NCI-H345 (cell line): ENCODE measurements at places on chromosomes 2 and 18.

- no peak for DNase-seq
Observed at GRCh38 chr2:195320413-195320973, 336.5 kb upstream of the SLC39A10 start.

GRCh38 chr2:236061497-236061896 is 106.7 kb downstream of the GBX2 start:
- no peak for DNase-seq

DNA sequence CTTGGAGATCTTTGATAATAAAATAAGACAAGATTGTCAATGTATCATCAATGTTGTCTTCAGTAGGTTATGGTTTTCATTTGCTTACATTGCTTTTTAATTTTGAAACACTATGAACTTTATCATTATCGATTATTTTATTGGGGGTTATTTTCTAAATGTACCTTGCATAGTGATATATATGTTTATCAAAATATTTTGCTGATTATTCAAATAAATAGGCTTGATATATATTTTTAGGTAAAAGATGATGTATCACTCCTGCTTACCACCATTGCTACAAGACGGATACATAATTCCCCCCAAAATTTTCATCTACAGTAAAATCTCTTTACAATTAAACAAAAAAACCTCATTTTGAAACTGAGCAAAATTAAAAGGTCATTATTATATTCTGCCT is 293.8 kb downstream of the SUCLG1 start:
- DNase-seq: no peak

GRCh38 chr2:86052265-86052664 is 53.4 kb downstream of the POLR1A start:
- no peak for DNase-seq

- DNase-seq: no peak
Observed at GRCh38 chr2:84388133-84388532, 70.9 kb downstream of the SUCLG1 start.

DNA sequence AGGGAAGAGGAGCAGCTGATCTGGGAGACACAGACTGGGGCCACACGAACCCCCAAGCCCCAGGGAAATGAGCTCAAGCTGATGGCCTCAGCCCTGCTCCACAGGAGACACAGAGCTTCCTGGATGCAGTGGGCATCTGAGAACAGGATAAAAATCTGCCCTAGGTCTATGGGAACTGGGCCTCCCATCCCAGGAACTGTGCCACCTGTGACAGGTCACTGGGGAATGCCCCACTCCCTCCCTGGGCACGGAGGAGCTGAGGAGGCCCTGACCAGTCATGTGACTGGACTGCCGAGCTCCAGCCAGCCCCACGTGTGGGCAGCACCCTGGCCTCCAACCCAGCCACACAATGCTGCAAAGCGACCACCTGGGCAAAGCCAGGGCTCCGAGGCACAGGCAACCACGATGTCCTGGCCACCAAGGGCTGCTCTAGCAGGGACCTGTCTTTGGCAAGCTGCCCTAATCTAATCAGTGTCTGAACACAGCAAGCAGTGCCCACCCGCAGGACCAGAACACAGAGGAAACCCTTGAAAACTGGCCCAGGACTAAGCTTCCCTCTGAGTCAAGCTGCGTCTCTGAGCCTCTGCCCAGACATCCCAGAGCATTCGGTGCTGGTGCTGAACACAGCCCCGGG is 57.8 kb upstream of the ID2 start:
- no peak for DNase-seq

DNA sequence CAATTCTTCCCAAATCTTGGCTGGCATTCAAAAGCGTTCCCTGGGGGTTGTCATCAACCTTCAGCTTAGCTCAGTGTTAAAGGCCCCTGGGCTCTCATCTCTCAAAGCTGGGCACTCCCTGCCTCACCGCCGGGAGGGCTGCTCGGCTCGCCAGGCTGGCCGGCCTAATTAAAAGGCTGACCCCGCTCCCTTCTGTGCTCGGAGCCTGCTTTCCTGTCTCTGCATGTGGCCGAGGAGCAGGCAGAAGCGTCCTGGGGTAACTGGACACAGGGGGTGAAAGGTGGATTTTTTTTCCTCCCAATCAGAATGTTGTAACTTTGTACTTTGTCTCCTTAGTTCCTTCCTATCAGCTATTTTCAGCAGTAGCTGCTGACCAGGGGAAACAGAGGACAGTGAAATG is 231.1 kb downstream of the GBX2 start:
- DNase-seq: no peak

GRCh38 chr18:77980275-77980674 is 730.6 kb downstream of the GALR1 start:
- no peak for DNase-seq

DNA sequence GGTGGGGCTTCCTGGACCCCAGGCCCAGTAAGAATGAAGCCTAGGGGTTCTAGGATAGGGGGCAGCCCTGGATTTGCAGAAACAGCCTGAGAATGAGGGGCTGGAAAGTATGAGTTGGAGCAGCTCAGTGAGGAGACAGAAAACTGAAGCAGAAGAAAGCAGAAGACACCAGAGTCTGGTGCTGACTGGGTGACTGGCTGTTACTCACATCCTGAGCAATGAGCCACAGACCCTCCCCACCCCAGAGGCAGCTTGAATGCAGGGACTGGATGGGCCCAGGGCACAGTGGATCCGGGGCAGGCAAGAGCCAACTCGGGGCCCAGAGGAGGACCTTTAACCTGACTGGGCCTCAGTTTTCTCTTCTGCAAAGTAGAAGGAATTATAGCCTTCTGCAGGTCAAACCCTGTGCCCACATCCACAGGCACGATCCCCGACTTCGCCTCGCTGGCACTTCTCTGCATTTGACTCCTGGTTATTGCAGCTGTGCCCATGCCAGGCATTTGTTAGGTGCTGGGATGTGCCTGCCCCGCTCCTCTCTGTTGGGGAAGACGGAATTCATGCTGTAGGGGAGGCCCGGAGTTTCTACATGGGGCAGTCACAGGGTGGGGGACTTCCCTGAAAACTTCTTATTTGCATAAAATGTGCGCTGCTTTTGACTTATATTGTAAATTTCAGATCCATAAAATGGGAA is 8.5 kb downstream of the STEAP3 start:
- DNase-seq: no peak

DNA sequence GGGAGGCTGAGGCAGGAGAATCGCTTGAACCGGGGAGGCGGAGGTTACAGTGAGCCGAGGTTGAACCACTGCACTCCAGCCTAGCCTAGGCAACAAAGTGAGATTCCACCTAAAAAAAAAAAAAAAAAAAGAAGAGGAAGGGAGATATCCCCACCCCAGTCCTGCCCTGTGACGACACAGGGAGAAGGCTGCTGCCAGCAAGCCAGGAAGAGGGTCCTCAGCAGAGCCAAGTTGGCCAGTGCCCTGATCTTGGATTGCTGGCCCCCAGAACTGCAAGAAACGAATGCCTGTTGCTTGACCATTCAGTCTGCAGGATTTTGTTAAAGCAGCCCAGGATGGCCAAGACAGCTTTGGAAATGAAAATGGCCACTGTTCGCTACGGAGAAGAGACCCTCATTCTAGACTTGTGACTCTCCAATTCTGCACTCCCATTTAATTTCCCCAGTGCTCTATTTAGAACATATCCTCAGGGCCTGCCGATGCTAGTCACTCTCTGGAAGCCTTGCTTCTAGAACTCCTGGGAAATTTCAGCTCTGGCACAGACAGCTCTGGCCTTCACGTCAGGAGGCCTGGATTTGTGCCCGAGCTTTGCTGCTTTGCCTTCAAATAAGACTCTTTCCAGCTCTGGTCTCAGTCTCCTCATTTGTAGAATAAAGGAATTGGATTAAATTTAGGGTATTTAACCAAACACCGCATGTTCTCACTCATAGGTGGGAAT is 15.7 kb upstream of the AMMECR1L start:
- no peak for DNase-seq

- DNase-seq: peak; percentile 88
Observed at GRCh38 chr2:205865905-205866441, 183.7 kb downstream of the NRP2 start.

DNA sequence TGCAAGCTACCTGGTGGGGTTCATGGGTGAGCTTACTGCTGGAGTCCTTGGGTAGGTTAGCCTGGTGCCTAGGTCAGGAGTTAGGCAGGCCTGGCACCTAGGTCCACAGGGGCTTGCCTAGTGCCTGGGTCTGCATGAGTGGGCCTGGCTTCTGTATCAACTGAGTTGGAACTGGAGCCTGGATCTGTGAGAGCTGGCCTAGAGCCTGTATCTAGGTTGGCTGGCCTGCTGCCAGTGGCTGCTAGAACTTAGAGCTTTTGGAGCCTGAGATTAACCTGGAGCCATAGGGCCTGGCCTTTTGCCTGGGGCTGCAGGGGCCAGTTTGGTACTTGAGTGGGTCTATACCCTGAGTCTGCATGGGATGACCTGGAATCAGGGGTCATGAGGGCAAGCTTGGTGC is 679.4 kb downstream of the NUP35 start:
- no peak for DNase-seq

GRCh38 chr2:236776695-236777251 is 207.1 kb downstream of the ACKR3 start:
- no peak for DNase-seq
